Activated CD8-positive, alpha-beta memory T cell treated with anti-CD3 and anti-CD28 coated beads for 1 hour (primary cell): ENCODE measurements at places on chromosomes 11 and 22.

GRCh38 chr22:19997561-19998231, 18.9 kb downstream of the ARVCF start:
- DNase-seq: no peak

DNA sequence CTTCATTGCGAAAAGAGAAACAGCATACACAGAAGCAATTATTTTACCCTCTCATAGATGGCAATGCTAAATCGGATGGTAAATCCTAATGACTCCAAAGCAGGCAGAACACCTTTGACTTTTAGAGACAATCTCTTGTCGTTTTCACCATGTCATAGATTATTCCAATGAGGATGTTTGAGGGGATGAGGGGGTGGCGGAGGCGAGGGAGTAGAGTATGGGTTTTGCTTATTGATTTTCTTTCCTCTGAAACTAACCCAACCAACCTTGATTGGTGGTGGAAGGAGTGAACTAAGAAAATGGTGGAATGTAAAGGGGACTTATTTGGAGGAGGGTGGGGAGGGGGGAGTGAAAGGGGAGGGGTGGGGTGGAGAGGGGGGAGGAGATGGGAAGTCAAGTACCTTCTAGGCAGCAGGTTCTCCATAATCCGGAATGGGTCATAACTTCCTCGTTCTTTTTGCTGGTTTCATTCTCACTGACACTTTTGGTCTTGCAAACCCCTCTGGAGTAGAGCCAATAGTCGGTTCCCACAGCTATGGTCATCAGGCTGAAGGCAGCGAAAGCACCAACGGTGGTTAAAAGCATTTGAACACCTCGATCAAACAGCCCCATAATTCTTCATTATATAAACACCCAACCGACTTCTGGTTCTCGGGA, 1.5 kb downstream of the CACNG2 start:
- DNase-seq: no peak

DNA sequence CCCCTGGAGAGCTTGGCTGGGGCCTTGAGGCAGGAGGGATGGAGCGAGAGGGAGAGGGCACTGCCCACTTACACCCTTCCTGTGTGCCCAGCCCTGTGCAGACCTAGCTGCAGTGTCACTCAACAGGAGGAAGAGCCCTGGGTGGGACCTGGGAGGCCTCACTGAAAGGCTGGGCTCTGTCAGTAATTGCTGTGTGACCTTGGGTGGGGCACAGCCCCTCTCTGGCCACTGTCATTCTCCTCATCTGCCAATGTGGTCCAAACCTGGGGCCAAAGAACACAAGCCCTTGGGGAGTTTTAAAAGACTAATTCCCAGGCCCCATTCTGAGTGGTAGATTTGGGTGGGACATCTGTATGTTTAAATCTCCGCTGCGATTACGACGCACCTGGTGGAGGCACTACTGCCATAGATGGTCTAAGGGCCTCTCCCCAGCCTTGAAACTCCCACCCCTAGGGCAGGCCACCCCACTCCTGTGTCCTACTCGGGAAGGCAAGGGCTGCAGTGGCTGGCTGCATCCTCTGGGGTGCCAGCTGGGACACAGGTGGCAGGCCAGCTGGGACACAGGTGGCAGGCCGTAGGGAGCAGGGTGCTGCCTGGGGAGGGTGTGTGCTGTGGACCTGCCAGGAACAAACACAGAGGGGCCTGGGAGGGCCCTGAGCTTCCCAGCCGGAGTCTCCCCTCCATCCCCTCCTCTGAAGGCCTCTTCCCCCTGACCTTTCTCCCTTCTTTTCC, 12.3 kb upstream of the SOX10 start:
- DNase-seq: no peak

- no peak for DNase-seq
These were observed 141.6 kb downstream of the ELP4 start for GRCh38 chr11:31651208-31651607.

DNA sequence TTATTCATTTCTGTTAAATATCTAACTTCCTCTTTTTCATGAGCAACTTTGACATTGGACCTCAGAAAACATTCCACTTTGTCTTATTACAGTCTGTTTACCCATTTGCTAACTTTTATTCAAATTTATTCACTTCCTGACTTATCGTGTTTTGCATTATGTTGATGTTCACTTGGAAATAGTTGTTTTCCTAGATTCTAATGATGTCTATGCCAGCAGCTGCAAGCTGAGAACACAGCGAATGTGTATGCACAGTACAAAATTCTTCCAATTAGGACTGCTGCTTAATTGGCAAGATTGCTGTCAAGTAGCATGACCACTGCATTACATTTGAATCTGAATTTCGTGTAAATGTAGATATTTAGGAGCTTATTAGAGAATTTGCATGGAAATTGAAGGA, 61.5 kb upstream of the GRIA4 start:
- no peak for DNase-seq

- DNase-seq: no peak
These were observed 68.7 kb upstream of the WNT7B start for GRCh38 chr22:46045459-46046298.
